ENCODE measurements at places on chromosomes 16 and 17.
A peak's percentile ranks its signal among the peaks of the same experiment; 100 is the strongest.

DNA sequence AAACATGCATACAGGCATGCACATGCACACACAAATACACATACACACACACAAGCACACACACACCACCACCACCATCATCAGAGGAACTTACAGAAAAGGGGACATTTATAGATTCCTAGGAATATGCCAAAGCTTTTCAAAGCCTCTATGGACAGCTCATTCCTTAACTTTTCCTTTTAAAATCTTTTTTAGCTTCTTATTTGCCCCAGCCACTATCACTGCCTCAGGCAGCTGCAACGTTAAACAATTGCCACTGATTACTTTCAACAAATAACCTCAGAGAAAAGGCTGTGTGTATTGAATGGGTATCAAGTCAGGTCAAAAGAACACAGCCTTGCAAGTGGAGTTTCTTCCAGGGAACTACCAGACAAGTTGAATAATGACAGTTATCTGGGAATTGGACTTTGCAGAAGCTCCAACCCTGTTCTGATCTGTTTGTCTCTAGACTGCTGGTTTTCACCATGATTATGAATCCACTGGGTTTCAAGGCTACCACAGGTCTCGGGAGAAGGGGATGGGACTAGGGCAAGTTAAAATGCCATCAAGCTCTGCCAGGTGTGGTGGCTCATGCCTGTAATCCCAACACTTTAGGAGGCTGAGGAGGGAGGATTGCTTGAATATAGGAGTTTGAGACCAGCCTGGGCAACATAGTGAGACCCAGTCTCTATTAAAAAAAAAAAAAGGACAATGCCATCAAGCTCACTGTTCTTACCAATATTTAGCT, 21.9 kb upstream of the BEAN1 start:
- no peak for DNase-seq

DNA sequence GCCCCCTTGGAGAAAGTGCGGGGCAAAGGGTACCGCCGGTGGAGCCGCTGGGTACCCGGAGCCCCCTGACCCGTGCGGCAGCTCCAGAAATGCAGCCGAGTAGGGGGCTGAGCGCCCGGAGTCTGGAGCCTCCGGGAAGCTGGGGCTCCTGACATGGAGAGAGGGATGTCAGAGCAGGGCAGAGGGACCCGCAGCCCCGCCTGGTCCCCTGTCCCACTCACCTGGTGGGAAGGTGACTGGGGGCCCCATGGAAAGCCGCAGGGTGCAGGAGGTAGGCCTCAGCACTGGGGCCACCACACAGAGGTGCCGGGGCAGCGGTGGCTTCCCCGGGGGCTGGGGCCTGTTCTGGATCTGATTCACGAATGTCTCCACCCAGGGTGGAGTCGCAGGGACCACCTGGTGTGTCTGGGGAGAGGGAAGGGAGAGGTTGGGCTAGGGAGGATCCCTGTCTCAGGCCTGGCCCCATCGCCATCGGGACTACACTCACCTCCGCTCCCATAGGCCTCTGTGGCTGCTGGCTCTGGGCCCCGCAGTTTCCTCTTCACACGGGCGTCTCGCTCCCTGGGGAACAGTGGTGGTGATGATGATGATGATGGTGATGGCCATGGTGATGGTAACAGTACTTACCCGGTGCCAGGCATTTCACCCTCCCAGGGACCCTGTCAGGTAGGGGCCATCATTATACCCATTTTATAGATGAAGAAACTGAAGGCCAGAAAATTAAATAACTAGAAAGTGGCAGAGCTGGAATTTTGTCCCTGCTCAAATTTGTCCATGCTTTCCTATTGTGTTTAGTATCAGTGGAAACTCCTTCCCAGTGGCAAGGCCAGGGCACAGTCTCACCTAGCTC, 5.2 kb downstream of the TBX6 start:
- DNase-seq, result no peak

DNA sequence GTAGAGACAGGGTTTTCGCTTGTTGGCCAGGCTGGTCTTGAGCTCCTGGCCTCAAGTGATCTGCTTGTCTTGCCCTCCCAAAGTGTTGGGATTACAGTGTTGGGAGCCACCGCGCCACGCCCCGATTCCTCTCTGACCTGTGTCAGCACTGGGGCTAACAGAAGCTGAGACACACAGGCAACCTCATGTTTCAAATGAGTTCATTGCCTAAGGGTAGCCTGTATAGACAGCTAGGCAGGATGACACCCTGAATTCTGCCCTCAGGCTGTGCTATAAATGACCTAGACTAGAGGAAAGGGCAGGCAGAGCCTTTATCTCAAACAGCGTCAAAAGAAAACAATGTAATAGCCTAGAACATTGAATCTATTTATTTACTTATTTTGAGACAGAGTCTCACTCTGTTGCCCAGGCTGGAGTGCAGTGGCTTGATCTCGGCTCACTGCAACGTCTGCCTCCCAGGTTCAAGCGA, 2.3 kb upstream of the CDK3 start:
- DNase-seq, result no peak

- DNase-seq, result no peak
Measured at GRCh38 chr16:15660203-15660601, 10.2 kb downstream of the NDE1 start.

DNA sequence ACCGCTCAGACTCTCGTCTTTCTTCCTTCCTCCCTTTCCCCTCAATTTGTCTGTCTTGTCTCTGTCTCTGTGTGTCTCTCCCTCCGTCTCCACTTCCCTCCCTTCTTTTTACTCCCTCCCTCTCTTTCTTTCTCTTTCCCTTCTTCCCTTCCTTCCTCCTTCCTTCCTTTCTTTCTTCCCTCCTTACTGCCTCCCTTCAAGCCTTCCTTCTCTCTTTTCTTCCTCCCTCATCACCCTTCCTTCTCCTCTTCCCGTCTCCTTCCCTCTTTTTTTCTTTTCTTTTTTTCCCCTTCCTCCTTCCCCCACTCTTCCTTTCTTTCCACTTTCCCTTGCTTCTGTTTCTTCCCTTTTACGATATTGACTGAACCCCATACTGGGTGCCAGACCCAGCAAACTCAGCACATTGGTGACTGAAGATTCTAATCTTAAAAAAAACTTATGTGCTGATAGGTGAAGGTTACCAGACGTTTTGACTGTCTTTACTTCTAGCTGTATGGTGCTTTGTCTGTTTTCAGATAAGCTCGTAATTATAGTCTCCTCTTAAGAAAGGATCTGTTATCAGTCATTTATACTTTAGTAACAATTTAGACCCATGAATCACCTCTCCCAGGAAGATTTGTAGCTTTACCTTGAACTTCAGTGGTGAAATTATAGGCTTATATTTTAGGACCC, 481 bp upstream of the BRD7 start:
- no peak for DNase-seq

- no peak for DNase-seq
Measured at GRCh38 chr16:72311426-72311825, 139.5 kb upstream of the PMFBP1 start.

DNA sequence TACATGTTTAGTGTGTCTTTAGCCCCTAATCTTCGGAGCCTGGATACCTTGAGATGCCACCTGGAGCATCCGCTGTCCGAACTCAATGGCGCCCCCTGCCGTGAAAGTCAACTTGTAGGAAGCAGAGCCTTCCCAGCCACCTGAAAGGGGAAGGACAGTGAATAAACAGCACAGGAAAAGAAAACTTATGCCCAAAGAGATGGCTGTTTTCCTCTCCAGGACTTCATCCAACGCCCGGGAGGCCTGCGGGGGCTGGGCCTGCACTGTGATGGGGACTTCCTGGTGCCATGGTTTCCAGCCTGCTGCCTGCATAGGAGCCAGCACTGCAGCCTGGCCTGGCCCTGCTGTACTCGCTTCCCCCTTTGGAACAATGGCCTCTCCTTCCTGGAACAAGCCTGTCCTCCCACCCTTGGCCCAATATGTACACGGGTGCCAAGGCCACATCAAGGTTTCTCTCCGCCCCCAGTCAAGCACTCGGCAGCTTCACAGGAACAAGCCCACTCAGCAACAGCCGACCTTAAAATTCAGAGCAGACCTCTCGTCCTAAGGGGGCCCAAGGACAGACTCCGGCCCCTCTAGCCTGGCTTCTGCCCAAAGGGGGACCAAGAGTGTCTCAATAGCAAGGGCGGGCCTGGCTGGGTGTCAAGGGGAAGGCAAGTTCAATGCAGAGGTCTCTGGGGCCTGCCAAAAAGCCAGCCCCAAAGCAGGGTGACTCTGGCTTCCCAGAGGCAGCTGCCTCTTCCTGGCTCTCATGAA, 4.5 kb upstream of the UNC13D start:
- DNase-seq, result no peak

- peak; percentile 77 for DNase-seq
Measured at GRCh38 chr16:87740441-87740840, 25.3 kb downstream of the KLHDC4 start.

DNA sequence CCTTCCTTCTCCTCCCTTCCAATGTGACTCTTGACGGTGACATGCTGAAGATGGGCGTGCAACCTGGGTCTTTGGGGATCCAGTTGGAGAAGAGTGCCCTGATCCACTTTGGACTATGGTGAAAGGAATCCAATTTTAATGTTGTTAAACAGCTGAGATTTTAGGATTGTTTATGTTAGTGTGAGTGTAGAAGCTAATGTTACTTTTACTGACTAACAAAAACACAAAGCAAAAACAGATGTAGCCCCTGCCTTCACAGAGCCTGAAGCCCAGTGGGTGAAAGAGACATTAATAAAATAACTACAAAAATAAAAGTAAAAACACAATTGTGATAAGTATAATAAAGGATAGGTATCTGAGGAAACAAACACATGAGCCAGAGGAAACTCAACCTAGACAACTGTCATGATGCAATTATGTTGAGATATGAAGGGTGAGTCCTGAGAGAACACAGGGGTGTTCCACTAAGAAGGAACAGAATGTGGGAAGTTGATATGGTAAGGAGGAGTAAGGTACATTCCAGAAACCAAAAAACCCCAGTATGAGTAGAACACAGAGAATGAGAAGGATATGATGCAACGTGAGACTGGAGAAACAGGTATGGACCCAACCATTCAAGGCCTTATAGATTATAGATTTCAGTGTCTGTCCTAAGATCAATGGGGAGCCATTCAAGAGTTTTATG, 115.1 kb upstream of the PMFBP1 start:
- DNase-seq, result no peak

DNA sequence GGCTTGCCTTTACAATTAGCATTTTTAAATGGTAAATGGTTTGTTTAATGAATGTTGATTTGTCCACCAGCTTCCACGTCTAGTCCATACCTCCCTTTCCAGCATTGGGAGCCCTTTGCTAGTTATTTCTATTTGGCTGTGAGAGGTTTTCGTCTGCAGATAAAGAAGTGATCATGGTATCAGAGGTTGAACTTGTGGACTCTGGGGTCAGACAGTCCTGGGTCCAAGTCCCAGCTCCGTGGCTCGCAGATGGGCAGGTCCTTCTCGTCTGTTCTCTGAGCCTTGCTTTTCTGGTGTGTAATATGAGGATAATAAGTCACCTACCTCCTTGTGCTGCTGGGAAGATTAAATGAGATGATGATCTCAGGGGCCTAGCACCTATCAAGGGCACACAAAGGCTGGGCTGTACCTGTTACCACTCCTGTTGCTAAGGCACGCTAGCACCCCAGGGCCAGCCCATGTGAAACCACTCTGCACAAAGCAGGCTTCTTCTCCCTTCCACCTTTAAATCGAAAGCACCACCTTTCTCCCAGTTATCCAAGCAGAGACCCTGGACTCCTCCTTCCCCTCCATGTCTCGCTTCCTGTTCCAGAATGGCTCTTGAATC, 103.9 kb downstream of the GNAO1 start:
- no peak for DNase-seq

DNA sequence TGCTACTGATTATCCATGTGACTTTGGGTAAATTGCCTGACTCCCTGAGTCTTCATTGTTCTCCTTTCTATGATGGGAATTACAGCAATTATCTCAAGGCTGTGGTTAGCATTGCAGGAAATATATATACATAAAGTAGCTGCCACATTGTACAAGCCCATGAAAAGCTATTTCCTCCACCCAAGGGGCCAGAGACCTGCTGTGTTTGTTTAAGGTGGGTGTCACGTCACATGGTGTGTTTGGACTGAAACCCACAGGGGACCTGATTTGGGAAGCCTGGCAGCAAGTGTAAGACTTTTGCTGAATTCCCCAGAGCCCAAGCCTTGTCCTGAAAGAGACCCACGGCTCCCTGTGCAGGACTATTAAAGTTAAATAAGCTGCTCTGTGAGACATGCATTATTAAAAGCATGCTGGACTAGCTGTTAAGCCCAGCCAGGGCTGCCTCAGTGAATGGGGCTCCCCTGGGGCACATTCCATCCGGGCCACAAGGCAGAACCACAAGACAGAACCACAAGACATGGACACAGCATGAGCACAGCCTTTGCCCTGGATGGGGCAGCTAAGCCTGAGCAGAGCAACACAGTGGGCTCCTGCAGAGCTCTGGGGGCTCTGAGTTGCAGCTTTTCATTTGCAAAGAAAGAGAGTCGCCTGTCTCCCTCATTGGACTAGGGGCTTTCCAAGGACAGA, 148.9 kb downstream of the SPACA3 start:
- no peak for DNase-seq

DNA sequence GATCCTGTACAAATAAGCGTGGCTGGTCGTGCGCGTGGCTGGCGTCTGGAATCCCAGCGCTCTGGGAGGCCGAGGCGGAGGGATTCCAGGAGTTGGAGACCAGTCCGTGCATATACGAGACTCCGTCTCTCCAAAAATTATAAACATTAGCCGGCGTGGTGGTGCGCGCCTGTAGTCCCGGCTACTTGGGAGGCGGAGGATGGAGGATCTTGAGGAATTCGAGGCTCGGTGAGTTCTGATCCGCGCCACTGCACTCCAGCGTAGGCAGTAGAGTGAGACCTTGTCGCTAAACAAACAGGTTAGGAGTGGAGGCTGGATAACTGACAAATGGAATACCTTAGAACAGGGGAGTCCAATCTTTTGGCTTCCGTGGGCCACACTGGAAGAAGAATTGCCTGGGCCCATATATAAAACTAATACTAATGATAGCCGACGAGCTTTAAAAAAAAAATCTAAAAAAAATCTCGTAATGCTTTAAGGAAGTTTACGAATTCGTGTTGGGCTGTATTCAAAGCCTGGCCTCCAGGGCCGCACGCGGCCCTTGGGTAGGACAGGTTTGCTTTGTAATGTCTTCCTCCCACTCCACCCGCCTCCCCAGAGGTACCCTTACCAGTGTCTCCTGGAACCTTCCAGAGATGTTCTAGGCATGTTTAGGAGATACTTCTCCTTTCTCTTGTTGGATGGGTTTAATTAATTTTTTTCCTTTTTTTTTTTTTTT, 909 bp upstream of the RSL1D1 start:
- DNase-seq, result no peak

DNA sequence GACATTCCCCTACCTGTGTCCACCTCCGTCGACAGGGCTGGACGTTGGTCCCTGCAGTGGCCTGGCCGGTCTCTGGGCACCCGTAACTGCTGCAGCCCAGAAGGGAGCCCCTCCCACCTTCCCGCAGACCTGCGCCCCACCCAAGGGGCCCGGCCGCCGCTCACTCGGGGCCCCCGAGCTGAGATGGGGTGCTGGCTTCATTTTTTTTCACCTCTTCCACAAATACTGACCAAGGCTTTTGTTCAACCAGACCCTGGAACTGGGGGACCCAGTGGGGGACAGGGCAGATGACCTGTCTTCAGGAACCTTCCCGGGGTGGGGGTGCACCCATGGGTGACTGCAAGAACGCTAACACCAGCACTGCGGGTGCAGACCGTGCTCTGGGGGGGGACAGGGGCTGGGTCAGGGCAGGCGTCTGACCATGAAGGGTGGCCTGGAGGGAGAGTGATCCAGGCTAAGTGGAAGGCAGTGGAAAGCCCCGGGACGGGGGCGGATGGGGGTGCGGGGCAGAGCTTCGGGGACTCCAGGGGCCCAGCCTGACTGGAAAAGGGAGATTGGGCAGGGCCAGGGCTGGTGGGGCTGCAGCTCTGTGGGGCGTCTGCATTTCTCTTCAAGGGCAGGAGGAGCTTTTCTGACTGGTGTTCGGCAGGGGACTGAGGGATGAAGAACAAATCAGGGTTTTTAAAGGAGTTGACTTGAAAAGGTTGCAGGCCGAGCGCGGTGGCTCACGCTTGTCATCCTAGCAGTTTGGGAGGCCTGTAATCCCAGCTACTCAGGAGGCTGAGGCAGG, 42.3 kb downstream of the SLC7A5 start:
- DNase-seq, result no peak

Measured in AG08395 (cell line).